ENCODE measurements at places on chromosomes 11 and 22.

DNA sequence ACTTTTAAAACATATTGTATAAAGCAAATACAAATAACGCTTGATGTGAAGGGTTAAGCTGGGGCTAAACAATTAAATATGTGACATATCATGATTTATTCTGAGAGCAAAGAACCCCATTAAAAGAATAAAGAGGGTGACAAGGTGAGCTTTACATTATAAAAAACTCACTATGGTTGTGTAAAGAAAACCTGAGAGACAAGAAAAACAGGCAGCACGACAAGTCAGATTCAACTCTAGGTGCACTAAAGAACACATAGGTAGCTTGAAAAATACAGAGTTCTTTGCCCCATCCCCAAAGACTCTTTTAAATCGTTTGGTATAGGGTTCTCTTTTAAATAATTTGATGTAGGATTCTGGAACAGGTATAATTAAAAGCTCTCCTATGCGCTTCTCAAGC lies 63.5 kb downstream of the LUZP2 start:
- no peak for DNase-seq

DNA sequence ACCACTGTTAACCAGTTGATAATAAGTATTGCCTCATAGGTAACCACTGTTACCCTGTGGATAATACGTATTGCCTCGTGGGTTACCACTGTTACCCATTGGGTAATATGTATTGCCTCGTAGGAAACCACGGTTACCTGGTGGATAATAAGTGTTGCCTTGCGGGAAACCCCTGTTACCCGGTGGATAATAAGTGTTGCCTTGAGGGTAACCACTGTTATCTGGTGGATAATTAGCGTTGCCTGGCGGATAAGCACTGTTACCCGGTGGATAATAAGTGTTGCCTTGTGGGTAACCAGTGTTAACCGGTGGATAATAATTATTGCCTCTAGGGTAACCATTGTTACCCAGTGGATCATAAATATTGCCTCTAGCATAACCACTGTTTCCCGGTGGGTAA lies 27.3 kb upstream of the NXPE4 start:
- no peak for DNase-seq

DNA sequence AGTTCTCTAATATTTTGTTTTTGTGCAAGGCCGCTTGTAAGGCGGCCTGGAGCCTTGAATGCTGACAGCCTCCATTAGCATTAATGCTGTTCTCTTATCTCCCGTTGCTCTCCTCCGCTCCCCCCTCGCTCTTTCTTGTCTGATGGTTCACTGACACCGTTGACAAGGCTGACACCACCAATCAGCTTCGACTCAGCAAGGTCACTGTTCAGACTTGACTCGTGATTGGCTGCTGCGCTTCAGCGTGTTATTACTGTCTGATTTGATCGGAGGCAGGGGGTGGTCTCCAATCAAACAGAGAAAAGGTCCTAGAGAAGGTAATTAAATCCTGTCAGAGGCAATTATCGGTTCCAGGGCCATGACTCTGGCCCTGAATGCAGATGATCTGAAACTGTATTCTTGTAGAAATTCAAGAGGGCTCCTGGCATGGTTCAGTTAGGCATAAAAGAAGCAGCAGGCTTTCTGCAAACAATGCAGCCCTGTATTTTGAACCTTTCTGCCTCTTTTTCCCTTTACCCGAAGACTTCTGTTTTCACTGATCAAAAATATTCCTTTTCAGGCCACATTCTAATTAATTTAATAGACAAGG lies 49.3 kb upstream of the MPPED2 start:
- DNase-seq = no peak

DNA sequence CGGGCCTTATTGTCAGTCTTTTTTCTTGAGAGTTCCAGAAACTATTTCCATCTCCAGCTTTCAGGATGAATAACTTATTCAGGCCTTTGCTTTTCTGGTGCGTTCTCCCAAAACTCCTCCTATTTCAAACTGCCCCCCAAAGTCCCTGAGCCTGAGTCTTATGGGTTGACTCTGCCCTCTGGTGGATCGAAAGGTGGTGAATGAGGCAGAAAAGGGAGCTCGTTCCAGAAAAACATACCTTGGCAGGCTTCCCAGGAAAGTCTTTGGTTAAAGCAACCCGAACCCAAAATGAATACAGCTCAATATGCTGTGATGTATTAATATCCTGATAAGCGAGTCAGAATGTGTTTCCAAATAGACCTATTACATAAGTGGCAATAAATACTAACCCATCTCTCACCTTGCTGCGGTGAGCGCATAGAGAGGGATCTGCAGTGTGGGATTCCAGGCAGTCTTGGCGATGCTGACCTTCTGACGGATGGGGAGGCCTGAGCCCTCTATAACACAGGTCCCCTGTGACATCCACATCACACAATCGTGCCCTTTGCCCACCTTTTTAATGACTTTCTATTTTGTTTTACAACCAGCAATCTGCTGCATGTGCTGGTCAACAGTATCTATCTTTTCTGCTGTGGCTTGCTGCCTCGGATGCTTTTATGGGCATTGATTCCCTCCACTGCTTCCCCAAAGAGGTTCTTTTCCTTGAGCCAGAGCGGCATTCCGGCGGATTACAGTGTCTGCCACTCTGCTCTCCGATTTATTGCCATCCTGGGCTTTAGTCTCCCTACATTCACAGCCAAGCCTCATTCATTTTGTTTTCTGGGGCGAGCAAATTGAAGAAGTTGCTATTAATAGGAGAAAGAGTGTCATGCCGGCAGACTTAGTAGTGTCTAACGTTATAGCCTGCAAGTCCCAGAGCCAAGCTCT lies 756.8 kb downstream of the NTM start:
- DNase-seq = peak; percentile 87

DNA sequence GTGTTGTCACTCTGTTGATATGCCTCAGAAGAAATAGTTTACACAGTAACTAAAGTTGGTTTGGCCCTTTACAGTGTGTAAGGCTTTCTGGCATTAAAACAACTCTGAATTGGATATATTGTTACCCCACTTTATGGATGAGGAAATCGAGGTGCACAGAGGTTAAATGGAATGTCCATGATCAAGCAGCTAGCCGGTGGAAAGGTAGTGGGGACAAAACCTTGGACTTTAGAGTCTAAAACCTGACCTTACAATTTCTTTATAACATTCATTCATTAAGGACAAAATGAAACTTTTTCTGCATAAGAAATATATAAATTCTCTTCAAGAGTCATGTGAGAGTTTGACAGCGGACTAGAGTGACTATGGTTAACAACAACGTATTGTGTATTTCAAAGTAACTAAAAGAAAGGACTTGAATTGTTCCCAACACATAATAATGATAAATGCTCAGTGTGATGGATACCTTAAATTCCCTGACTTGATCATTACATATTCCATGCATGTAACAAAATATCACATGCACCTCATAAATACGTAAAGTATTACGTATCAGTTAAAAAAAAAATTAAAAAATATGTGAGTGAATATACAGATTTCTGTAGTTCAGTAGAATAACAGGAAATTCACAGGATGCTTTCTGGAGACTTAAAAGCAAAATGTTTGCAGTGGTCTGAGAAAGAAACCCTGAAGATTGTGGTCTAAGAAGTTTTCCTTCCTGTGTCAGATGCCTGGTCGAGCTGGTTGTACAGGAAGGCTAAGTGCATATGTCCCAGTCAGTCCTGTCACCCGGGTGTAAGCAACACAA lies 51.0 kb downstream of the TEAD1 start:
- peak; percentile 77 for DNase-seq

- DNase-seq = no peak
Measured at GRCh38 chr22:46897246-46897623, 134.8 kb downstream of the TBC1D22A start.

DNA sequence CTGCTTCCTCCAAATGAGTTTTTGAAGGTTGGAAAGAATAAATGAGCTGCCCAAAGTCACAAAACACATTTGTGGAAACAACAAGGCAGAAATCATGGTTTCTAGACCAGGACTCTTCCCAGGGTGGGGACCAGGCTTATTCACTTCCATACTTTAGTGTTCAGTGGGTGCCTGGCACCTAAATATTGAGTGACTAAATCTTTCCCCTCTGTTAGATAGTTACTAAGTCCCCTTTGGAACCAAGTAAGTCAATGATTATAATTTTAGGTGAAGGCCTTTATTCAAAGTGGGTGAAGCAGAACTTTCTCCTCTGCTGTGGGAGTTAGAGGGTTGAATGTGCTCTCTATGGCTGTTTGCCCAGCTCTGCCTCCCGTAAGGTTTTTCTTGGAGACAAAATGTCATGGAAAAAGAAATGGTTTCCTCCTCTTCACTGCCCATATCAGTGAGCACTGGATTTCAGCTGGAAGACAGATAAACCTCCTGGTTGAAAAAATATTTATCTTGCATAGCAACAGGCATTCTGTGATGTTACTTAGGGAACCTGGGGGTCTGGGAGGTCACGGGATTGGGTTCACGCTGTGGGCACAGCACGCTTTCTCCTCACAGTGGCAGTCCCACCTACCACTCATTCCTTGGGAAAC lies 117.8 kb downstream of the CCDC81 start:
- DNase-seq = no peak

DNA sequence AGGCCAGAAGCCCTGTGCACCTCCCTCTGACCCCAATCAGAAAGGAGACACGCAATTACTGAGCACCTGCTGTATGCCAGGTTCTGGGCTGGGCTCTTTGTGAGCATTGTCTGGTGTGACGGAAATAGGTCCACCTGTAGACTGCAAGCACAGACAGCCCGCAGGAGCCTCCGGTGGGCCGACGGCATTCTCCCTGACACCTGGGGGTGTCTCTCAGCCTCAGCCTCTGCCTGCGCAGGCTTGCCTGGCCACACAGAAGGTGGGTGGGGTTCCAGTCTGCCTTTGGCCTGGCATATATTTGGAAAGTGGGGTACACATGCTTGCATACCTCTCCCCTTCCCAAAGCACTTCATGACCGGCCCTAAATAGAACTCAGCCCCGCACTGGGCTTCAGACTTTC lies 129.3 kb downstream of the BUD13 start:
- no peak for DNase-seq

- no peak for DNase-seq
Measured at GRCh38 chr11:45294499-45294898, 8.4 kb upstream of the SYT13 start.

DNA sequence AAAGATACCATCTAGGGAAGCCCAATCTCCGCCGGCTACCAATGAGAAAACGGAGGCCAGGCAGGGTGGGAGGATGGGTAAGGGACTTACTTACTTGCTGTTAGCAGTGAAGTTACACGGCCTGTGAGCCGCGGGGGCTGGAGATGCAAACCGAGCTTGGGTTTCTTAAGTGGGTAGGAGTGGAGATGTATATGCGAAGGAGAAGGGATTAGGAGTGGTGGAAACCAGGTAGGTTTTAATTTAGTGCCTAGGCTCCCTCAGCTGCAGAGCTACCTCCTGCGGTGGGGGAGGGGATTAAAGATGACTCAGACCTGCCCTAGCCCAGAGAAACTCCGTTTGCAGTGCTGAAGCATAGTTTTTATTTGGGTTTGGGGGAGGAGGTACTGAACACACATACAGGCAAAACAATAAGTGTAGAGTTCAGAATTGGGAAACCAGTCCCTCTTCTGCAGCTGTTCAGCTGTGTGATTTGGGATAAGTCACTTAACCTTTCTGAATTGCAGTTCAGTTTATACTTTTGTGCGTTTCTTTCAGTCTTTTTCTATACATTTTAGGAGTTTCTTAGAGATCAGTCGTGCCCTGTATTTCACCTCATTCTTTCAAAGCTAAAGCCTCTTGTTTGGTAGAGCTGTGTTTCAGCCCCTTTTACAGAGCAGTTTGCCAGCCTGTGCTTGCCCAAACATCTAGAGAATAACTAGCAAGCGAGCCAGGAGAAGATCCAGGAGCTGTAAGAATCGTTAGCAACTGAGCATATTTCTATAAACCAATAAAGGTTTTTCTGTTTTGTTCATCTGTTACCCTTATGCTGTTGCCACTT lies 596 bp upstream of the TNRC6B start:
- DNase-seq = peak; percentile 78

DNA sequence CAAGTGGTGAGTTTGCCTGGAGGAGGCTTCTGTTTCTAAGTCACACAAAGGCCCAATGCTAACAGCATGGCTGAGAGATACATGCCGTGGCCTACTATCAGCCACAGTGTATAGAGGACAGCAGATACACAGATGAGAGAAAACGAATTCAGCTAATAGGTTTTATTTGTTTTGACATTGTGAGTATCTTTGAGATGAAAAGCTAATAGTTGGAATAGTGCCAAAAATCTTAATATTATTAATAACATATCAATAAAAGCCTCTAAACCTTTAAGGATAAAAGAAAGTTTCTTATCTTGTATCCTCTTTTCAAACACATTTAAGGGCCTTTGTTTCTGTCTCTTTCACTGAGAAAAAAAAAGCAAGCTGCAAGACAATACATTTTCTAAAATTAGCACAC lies 30.5 kb upstream of the OLFML1 start:
- DNase-seq = no peak

DNA sequence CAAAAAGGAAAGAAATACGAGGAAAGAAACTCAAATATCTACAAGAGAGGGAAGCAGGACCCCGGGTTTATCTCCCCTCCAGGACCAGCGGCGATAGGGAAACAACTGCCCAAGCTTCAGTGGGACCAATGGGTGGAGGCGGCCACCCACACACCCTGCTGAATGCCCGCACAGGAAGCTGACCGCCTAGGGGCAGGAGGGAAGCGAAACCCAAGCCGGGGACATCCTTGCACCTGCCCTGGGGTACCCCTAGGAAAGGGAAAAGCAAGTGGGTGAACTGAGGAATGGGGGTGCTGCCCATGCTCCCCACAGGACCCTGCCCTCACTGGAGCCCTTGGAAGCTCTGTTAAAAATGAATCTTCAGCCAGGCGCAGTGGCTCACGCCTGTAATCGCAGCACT lies 27.6 kb upstream of the HMOX1 start:
- no peak for DNase-seq

- DNase-seq = no peak
Measured at GRCh38 chr22:48125416-48125815, 1363.0 kb downstream of the TBC1D22A start.
